ENCODE measurements at places on chromosomes 13 and 19.

- DNase-seq: no peak
Observed at GRCh38 chr13:46668302-46668720, 115.3 kb downstream of the LRCH1 start.

DNA sequence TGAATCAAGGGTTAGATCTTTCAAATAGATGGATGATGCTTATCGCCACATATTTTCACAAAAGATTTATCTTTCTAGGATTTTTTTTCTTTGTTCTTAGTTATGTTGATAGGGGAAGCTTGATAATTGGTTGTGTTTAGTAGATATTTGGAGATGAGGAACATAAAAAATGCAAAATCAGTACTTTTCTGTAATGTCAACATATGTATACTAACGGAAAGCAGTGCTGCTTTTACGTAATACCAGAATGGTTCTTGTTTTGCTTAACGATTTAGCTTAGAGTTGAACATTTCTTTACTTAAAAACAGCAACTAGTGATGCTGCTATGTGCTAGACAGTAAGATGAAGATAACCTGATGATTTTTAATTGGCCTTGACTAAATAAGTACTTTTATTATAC lies 3.0 kb downstream of the ZMYM2 start:
- no peak for DNase-seq

DNA sequence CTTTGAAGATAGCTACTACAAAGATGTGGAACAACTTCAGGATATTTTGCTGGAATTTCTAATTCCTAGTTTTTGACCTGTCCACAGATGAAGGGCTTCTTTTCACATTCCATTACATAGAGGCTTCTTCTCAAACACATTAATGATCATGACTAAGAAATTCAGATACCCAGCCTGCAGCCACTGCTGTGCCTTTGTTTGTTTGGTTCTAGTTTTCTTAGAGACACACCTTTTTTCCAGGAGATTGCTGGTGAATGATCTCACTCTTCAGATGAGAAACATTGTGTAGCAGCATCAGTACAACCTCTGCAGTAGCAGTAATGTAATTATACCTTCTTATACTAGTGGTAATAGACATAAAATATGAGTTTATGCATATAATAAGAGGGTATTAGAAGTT lies 5.0 kb downstream of the TDRD3 start:
- DNase-seq: no peak

- no peak for DNase-seq
Observed at GRCh38 chr13:33275916-33276315, 9.6 kb downstream of the STARD13 start.

DNA sequence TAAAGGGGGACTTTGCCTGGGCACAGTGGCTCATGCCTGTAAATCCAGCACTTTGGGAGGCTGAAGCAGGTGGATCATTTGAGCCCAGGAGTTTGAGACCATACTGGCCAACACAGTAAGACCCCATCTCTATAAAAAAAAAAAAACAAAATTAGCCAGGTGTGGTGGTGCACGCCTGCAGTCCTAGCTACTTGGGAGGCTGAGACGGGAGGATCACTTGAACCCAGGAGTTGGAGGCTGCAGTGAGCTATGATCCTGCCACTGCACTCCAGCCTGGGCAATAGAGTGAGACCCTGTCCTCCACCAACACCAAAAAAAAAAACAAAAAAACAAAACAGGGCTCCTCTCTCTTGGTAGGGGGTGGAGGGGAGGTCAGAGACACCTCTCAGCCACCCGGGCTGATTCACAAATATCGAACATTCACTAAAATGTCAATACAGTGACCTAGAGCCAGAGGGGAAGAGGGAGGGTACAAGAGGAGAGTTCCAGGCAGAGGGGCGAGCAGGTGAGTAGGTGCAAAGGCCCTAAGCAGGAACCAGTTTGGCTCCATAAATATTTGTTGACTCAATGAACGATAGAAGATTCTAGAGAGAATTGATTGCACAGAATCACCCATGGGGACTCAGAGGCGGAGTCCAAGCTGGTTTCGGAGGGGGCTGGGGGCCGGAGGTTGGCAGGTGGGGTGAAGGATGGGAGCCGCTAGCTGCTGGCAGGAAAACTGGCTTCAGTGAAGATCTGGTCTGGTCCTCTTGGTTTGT lies 1.0 kb upstream of the CREB3L3 start:
- DNase-seq: no peak

DNA sequence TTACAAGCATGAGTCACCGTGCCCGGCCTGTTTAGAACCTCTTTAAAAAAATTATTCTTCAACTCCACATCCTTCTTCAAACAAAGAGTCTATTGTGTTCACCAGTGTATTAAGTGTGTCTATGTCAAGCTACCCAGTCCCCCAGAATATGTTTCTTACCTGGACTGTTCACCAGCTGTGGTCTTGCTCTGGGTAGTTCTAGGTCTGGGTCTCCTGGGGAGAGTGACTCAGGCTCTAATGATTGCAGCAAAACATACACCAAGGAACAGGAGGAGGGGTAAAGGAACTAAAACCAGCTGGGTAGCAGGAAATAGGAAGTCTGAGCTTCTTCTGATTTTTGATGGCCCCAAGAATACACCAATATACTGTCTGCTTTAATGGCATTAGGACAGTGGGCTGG lies at the start of gene FPR1:
FPR1 (minus strand) TSS at position 224 of the 400 bp plus-strand sequence. CDS start 4,884 bp downstream, outside the sequence.
- DNase-seq: no peak

GRCh38 chr19:7395360-7396066 lies 46.8 kb downstream of the ARHGEF18 start:
- DNase-seq: no peak

DNA sequence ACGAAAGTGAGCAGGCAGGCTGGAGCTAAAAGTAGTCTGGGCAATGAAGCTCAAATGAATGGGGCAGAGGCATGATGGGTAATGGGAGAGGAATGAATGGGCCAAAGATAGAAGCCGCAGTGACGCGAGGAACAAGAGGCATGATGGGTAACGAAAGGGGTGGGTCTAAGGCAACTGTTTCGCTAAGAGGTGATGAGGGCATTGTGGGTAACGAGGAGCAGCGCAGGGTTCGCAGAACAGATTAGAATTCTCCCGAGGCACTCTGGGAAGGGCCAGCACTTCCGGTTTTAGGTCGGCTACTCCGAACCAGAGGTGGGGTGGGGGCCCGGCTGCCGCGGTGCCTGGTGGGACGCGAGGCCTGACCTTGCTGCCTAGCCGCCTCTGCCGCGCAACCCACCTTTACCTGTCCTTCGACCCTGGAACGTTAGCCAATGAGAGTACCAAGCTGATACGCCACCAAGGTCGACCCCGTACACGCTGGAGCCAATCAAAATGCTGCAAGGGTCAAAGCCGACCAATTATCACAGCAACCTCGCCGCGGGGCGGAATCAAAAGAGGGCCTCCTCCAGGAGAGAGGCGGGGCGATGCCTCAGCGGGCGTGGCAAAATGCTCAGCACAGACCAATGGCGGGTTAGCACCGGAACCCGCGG lies 563 bp upstream of the TOMM40 start:
- DNase-seq: peak; percentile 99

DNA sequence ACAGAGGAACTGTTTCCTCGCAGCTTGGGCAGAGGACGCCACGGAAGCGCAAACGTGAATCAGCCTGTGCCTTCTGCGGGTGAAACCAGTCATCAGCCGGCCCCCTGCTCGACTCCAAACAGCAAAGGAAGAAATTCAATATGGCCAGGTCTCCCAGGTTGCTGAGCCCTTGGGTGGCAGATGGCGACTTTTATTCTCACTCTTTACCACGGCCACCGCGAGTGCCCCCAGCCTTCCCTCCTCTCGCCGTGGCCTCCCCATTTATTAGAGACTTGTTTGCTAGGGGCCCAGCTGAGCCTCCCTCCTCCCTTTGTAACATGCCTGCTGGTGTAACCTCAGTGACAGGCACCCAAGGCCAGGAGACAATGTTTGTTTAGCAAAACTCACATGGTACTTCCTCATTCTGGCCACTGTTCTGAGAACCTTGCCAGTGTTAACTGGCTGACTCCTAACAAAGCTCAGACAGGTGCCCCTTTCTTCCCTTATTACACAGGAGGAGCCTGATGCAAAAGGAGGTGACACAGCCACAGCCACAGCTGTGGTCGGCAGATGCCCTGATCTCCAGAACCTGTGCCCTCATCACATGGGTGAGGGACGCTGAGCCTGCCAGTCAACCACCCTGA lies 5.8 kb downstream of the RAB20 start:
- DNase-seq: no peak

GRCh38 chr13:26953291-26953690 lies 192.7 kb upstream of the GPR12 start:
- DNase-seq: no peak

- DNase-seq: no peak
Observed at GRCh38 chr19:9178901-9179300, at the start of gene OR7D2. OR7D2 (plus strand) TSS chr19:9178979; CDS start chr19:9185782, 6,803 bp downstream.

DNA sequence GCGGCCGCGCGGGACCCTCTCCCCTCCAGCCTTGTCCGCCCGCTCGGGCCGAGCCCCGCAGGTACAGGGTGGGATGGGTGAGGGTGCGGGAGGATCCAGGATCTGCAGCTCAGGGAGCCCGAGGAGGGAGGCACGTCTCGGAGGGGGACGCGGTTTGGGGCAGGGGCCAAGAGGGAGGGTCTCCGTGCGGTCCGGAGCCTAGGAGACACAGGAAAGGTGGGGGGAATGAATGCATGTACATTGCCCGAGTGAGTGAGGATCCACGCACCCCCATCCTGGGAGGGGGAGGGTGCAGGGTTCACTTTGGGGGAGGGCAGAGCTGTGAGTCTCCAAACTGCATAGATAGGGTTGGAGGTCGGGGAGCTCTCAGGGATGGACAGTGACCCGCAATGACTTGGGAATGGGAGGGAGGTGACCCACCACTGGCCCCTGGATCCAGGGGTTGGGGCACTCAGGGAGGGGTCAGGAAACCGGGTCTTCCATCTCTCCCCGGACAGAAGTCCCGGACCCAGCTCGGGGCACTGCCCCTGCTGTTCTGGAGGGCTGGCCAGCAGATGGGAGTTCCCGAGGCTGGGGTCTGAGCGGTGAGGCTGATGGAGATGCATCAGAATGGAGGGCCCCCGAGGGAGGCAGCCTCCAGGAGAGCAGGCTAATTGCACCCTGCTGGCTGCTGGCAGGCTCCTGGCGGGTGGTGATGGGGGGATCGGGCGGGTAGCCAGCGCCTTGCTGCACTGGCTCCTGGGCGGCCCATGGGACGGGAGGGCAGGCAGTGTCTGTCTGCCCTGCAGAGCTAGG lies 547 bp downstream of the KCNN1 start:
- no peak for DNase-seq

- DNase-seq: no peak
Observed at GRCh38 chr13:110801044-110801443, 87.5 kb downstream of the ING1 start.

DNA sequence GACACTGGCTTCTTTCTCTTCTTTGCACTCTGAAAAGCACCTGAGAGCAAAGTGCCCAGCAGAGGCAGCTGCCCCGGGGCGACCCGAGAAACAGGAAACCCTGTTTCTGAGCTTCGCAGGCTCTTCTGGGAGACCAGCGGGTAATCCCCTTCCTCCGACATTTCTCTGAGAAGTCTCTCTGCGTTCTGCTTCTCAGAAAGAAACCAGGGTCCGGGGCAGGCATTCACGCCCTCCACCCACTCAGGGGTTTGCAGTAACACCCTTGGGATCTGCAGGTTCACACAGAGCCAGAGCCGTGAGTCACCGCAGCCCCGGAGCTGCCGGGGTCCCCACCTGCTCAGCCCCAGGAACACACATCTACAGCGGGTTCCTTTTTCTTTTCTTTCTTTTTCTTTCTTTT lies 86.0 kb downstream of the GADD45B start:
- no peak for DNase-seq

DNA sequence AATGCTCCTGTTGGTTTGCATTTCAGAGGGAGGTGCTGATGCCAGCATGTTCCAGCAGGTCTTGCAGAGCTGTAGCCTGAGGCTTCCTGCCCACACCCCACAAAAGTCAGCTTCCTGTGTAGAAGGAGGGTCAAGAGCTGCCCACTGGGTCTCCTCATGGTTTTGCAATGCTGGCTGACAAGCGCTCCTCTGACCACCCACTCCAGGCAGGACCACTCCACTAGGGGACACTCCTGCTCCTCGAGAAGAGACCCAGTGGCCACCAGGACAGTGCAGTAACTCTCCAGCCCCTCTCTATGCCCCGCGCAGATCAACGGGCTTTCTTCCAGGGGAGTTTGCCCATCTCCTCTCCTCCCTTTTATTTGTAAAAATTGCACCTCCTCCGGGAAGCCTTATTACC lies 72.9 kb upstream of the UQCRFS1 start:
- DNase-seq: no peak

- no peak for DNase-seq
Observed at GRCh38 chr13:42832341-42833096, 51.1 kb downstream of the FAM216B start.

- DNase-seq: no peak
Observed at GRCh38 chr19:30649934-30650614, 277.9 kb downstream of the ZNF536 start.

- no peak for DNase-seq
Observed at GRCh38 chr13:45396533-45397095, 21.6 kb downstream of the SLC25A30 start.

- DNase-seq: no peak
Observed at GRCh38 chr19:51507640-51508058, 6.0 kb upstream of the SIGLEC12 start.

DNA sequence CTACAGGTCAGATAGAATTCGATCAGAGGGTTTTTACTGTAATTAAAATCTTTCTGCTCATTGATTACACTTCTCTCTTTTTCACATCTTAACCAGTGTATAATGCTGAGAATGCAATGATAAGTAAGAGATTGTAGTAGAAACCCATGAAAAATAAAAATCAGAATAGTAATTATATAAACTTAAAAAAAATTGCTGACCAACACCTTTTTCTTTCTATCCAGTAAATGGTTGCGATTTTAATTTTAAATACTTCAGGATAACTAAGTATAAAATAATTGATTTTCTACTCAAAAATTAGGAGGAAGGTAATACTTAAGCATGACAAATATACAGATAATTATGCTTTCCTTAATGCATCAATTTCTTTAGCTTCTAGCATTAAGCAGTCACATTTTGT lies 910.6 kb upstream of the GPC6 start:
- no peak for DNase-seq

GRCh38 chr13:30312904-30313303 lies 5.6 kb upstream of the KATNAL1 start:
- no peak for DNase-seq

DNA sequence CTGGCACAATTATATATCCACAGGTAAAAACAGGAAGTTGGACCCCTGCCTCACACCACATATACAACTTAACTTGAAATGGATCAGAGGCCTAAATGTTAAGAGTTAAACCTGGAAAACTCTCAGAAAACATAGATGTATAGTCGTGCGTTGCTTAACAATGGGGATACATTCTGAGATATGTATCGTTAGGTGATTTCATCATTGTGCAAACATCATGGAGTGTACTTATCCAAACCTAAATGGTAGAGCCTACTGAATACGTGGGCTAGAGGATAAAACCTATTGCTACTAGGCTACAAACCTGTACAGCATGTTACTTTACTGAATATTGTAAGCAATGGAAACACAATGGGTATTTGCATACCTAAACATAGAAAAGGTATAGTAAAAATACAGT lies 14.8 kb upstream of the CALM3 start:
- no peak for DNase-seq

Measured in kidney epithelial cell (primary cell).